ENCODE measurements at places on chromosomes 4 and X.

DNA sequence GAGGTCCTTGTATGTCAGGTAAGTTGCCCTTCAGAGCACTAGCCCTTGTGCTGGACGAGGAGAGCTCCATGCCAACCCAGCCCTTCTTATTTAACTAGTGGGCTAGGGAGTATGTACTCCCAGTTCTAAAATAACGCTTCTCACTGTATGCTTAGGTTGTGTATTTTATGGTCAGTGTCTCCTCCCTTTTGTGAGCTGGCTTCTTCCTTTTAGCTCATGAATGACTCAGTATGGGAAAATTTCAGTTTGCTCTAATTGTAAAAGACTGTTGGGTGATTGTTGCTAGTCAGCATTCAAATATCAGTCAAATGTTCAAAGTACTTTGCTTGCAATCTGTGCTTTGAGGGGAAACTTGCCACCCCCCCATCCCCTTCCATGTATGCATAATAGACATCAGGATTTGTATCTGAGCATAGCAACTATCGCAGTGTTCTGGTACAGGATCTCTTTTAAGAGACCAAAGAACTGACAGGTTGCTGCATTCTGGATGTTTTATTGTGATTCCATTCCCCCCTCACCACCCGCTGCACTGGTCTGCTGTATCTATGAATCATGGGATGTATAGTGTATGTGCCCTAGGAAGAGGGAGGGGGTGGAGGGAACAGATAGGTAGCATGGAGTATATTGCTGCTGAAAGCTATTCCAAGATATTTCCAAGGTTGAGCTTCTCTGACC, 34.7 kb downstream of the DLG3 start:
- DNase-seq = no peak

DNA sequence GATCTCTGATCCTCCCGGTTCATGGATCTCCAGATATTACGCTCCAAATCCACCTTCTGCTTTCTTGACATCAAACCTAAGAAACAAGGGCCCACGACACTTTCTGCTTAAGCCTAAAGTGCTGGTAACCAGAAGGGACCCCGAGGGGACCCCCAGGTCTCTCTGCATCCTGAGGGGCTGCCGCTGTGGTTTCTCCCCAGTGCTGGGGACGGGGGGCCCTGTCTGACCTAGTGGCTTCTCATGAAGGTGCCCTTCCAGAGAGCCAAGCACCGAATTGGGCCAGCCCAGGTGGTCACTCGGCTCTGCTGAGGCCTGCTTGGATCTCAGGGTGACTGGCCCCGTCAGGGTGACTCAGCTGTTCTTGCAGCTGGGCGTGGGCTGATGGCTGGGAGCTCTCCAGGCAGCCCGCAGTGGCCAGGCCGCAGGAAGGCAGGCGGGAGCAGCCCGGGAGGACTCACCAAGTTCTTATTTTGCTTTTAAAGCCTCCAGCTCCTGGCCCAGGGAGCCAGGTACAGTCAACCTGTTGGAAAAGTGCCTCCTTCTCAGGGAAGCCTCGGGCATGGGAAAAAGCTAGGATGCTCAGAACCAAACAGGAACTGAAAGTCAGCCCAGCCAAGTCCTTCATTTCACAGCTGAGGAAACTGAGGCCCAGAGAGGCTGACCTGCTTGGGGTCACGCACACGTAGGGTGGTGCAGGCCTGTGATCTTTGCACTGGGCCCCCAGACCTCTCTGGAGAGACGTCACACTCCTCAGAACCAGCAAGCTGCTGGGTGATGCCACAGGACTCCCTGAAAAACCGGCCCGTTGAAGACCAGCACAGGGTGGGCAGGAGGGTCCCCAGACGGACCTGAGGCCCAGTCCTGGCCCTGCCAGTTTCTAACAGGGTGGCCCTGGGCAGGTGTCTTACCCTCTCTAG, 16.7 kb downstream of the BLOC1S4 start:
- DNase-seq = no peak

DNA sequence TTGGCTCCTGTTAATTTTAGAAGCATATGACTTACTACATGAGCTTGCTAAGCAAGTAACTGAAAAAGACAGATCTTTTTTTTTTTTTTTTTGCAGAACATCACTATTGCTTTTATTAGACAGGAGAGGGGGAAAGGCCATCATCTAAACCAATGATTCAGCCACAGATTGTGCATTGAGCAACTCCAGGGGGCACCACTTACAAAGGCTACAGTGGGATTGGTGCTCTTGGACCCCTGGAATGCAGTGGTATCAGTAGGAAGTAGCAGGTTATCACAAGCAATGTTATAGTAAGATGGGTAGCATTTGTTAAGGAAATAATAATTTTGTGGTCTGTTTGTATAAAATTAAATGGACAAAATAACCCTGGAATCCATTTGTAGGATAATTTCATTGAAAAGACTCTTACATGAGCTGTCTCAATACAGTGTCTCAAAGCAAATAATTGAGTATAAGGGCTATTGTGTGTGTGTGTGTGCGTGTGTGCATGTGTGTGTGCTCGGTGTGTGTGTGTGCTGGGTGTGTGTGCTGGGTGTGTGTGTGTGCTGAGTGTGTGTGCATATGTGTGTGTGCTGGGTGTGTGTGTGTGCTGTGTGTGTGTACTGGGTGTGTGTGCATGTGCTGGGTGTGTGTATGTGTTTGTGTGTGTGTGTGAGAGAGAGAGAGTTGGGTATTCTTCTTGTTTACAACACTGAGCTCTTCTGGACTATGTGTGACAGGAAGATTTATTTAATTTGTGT, 296.3 kb downstream of the PCDH7 start:
- DNase-seq = no peak

DNA sequence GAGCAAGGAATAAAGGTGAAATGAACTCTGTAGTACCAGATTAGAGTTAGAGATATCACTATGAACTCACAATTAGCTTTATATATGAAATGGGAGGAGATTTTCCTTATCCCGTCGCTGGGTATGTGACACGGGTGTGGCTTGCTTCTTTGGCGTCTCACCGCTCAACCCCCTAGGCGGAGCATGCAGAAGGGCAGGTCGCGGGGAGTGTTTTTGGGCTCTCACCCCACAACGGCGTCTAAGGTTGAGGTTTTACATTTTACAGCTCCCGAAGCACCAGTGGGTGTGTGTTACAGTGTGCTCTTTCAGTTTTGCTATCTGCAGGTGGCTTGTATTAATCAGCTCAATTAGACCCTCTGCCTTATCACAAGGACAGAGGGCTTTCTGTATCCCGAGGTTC, 42.1 kb upstream of the MAGEB10 start:
- no peak for DNase-seq

DNA sequence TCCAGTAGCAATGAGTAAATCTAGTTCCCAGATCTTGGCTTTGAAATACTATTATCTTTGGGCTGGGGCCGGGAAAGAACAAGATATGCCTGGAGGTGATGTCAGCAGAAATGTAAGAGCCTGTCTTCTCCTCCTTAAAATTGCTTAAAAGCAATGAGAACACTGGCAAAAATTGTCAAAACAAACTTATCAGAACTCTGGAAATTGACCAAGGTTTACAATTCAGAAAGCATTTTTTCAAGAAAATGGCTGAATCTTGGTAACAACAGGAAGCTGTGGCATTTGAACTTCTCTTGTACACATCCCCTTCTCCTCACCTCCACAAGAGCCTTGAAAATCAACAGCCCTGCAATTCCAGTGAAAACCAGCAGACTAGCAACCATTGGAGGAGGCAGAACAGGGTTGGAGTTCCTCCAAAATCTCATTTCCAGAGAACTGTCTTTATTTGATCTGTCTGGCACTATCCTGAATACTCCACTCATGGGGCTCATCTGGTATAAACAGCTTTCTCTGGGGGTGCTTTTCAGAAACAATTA, 13.5 kb downstream of the TIMP1 start:
- DNase-seq = no peak

GRCh38 chrX:2226182-2226581, 274.6 kb downstream of the DHRSX start:
- DNase-seq = no peak

GRCh38 chrX:136608295-136608933, 39.5 kb upstream of the CD40LG start:
- no peak for DNase-seq

- no peak for DNase-seq
Observed at GRCh38 chr4:101958547-101958946, 168.0 kb downstream of the BANK1 start.

- no peak for DNase-seq
Observed at GRCh38 chr4:48945981-48946380, 39.4 kb upstream of the OCIAD2 start.

Data from NCI-H1092 (cell line).